Activated CD4-positive, alpha-beta T cell treated with anti-CD3 and anti-CD28 coated beads for 36 hours (primary cell): ENCODE measurements at places on chromosomes 4 and X.
A peak's percentile ranks its signal among the peaks of the same experiment; 100 is the strongest.

DNA sequence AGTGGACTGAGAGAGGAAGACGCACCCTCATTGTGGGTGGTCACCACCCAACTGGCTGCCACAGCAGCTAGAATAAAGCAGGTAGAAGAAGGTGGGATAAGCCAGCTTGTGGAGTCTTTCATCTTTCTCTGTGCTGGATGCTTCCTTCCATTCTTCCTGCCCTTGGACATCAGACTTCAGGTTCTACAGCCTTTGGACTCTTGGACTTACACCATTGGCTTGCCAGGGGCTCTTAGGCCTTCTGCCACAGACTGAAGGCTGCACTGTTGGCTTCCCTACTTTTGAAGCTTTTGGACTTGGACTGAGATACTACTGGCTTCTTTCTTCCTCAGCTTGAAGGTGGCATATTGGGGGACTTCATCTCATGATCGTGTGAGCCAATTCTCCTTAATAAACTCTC, 33.5 kb downstream of the ADH6 start:
- DNase-seq = no peak

- no peak for DNase-seq
Observed at GRCh38 chr4:58566260-58566659, 1456.1 kb upstream of the IGFBP7 start.

- no peak for DNase-seq
Observed at GRCh38 chr4:90317785-90318184, 190.6 kb downstream of the CCSER1 start.

- no peak for DNase-seq
Observed at GRCh38 chr4:107599841-107600240, 120.2 kb downstream of the PAPSS1 start.

DNA sequence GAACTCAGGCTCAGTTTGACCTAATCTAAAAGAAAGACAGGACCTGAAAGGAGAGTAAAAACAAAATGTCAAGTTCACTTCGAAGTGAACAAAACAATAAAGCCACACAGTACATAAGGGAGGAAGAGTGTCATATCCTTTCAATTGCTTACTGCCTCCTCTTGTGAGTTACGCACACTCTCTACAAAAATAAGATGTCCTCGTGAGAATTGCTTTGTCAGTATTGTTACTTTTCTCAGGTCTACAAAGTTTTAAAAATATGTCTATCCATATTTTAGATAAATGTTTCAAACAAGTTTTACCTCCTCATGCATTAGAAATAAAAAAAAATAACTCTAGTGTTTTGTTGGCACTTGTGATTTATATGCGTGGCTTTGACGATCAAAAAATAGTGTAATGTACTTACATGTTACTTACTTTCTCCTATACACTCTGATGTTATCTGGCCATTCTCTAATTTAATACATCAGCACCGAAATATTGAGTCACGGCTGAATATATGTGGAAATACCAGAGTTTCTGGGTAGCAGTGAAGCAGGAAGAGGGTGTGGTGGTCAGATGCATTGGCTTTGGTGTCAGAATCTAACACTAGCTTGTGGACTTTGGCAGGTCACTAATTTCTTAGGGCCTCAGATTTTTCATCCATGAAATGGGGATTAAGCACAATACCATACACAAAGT, 8.1 kb upstream of the MRPL1 start:
- DNase-seq = peak; percentile 39

GRCh38 chrX:69501429-69501828, 2.7 kb upstream of the NALF2 start:
- DNase-seq = no peak

- DNase-seq = peak; percentile 41
Observed at GRCh38 chr4:169492436-169493163, 119.8 kb downstream of the NEK1 start.

- no peak for DNase-seq
Observed at GRCh38 chrX:2315434-2315833, 185.3 kb downstream of the DHRSX start.

DNA sequence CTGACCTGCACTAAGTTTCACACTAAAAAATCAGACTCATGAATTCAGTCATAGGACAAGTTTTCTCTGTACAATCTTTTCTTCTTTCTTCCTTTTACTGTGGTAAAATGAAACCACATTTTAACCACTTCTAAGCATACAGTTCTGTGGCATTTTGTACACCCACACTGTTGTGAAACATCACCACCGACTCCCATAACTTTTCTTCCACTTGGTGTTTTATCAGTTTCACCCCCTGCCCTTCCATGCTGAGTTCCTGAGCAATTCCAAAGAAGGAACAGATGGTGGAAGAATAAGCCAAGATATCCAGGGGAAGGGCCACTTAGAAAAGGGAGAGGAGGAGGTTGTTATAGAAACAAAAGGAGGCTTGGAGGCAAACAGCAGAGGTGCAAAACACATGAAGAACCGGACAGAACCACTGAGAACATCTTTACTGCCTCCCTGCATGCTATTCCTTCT, 22.6 kb downstream of the SLC25A4 start:
- DNase-seq = peak; percentile 21

GRCh38 chr4:168796362-168797106, 213.5 kb downstream of the CBR4 start:
- no peak for DNase-seq

- no peak for DNase-seq
Observed at GRCh38 chr4:134328741-134329140, 127.2 kb upstream of the PABPC4L start.

DNA sequence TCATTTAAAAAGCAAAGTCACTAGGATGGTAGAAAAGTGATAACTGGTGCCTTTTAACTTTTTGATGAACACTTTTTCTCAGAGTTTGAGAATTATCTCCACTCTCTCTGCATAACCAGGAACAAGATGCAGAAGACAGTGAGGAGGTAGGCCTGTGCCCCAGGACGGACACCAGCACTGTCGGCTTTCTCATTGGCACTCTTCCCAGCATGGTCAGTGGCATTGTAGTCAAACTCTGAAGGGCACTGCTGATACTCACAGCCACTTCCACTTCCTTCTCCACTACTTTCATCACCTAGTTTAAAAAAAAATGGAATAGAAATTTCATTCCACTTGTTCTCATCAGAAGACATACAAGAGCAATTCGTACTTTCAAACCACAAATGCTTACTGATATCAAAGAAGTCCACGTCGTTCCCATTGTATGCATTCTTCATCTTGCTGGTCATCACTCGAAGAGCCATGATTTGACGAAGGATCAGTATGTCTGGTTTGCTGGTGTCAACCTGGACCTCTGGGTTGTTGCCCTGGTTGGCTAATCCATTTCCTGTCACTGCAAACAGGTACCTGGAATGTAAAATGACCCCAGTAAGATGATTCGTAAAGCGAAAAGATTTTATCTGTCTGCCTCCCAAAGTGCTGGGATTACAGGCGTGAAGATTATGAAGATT, 84.8 kb upstream of the TFDP3 start:
- DNase-seq = no peak

DNA sequence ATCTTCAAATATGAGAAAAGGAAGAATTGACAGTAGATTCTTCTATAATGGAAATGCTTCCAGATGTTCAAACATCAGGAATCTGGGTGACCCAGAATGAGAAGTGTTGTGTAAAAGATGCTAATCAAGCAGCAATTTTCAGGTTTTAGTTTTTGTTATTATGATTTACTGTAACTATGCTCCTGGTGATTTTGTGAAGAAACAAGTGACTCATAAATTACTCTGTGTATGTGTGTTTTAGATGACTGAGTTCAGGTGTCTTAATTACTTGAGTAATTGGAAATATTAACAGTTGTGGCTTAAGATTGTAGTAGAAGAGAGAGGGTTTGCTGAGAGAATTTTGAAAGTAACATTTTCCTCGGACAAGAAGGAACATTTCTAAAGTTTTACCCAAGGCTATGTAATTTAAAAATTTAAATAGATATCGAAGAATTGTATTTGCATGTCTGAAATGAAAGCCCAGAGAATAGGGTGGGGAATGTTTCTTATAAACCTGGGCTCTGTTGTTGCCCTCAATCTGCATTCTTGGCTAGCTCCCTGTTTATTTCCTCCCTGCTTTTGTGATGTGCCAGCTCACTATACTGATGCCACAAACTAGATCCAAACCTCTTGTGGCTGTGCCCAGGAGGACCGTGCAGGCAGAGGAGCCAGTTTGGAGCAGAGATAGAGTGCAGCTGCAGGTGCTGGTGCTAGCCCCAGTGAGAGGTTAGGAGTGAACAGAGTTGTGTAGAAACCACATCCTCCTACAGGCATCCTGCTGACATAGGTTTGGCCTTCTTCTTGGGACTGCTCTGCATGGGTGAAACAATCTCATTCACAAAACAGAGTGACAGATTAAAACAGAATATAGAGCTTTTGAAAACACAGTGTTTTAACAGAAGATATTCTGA, 25.4 kb upstream of the TNIP3 start:
- peak; percentile 58 for DNase-seq

GRCh38 chr4:41366911-41367517, 110.3 kb downstream of the UCHL1 start:
- DNase-seq = no peak

GRCh38 chrX:17531500-17531899, 156.5 kb downstream of the NHS start:
- DNase-seq = no peak

DNA sequence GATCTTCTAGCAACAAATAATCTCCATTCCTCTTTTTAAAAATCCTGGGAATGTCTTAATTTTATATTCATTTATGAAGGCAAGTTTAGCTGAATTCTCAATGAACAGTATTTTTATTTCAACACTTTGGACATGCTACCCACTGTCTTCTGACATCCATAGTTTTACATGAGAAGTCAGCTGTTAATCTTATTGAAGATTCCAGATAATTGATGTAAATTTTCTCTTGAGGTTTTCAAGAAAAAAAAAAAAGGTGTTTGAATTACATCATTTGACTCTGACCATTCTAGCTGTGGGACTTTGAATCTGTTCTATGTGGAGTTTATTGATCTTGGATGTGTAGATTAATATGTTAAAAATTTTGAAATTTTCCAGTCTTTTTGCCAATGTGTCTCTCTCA, 28.0 kb downstream of the PDHA2 start:
- no peak for DNase-seq

- no peak for DNase-seq
Observed at GRCh38 chr4:89703829-89704590, 133.0 kb downstream of the SNCA start.

GRCh38 chrX:110675886-110676285, 119.7 kb downstream of the CHRDL1 start:
- no peak for DNase-seq

DNA sequence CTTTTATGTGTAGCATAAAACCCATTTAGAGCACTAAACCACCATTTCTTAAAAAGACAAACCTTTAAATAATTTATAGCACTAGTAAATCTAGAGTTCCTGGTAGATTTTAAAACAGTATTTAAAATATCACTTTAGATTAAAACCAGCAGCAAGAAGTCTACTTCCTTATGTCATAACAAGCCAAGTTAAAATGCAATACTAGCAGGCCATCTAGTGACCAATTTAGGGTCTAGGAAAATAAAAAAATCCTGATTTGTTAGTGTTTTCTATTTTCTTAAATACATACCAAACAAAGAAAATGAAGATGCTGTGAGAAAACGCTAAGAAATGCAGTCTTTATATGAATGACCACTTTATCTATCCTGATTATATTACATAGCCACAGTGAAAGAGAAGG, 53.9 kb downstream of the PAPSS1 start:
- no peak for DNase-seq

DNA sequence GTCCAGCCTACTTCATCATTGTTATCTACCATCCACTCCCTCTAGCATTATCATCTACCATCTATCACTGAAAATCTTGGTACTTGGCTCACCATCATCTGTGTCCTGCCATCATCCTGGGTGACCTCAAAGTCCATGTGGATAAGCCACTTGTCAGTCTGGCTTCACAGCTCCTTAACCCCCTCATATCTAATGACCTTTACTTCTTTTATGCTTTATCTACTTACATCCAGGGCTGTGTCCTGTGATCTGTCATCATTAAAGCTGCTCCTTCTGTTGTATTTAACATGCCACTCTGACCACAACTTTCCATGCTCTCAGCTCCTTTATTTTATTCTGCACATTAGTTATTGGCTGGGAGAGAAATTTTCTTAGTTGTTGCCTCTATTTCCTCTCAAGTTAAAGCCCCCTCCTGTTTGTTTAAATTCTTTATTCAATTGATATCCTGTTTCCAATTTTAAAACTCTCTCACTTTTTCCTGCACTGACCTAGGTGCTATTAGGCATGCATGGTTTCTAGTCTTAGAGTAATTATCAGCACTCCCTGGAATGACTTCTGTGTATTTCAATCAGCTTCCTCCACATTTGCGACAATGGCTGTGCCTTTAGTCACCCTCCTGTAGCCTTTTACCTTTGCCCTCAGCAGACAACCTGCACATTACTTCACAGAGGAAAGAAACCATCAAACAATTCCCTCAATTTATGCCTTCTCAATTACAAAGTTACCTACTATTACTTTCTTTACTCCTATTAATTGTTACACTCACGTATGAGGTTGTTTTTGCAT, 8.1 kb upstream of the FABP2 start:
- no peak for DNase-seq

DNA sequence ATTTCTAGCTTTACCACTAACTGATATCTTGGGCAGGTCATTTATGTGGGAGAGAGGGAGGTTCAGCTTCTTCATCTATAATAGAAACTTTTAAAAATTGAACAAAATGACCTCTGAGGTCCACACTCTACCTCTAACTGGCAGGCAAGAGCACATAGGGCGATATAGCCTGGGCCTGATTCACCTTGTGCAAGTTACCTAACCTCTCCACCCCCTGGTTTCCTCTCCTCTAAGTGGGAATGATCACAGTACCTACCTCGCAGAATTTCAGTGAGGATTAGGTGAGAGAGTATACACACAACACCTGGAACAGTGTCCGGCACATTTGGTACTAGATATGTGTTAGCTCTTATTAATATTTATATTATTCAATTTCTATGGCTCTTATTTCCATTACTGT, 15.5 kb downstream of the KLB start:
- DNase-seq = no peak

- no peak for DNase-seq
Observed at GRCh38 chr4:183356173-183356830, 34.1 kb upstream of the CLDN24 start.

DNA sequence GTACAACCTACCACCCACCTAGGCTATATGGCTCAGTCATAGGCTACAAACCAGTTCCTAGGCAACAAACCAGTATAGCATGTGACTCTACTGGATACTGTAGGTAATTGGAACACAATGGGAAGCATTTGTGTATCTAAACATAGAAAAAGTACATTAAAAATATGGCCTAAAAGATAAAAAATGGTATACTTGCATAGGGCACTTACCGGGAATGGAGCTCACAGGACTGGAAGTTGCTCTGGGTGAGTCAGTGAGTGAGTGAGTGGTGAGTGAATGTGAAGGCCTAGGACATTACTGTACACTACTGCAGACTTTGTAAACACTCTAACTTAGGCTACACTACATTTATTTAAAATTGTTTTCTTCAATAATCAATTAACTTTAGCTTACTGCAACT, 139.2 kb upstream of the RBPJ start:
- no peak for DNase-seq

DNA sequence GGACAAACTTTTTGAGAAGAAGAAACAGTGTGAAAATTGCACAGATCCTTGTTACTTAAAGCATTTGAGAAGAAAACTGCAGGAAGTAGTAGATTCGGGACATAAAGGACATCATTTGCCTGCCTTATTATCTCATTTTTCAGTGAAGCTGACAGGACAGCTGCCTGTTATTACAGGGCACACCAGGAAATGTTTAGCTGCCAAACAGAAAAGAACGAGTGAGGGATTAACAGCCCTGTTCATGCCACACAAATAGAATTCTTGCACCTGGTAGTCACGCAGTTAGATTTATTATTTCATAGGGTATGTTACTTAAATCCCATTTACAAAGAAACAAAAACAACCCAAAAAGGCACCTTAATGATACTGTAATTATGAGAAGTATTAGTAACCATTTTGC, 100.6 kb downstream of the CHIC2 start:
- no peak for DNase-seq

GRCh38 chr4:67933038-67933437, 30.3 kb downstream of the TMPRSS11A start:
- DNase-seq = no peak
